GOT3 (cell line): ENCODE measurements at places on chromosomes 7 and 10.

DNA sequence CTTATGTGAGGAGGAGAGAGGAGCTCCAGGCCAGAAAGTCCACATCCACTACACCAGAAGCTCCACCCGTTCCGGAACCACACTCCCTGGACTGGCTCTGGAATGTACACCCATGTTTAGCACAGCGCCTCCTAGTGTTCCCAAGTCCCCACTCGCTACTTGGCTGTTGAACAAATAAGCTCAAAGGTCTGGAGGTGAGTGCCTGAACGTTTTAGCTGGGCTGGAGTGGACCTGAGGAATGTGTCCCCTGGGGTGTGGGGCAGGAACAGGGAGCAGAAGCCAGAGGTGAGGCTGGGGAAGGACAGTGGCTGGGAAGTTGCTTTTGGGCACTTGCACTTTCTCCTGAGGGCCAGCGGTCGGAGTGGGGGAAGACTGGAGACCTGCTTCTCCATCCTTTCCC, 164.1 kb upstream of the CDCA7L start:
- DNase-seq = no peak

- DNase-seq = no peak
Measured at GRCh38 chr10:102781090-102781920, 37.6 kb downstream of the WBP1L start.

- no peak for DNase-seq
Measured at GRCh38 chr7:107816011-107816566, 13.1 kb upstream of the SLC26A3 start.

GRCh38 chr10:124741922-124742412, 2.2 kb downstream of the FAM53B start:
- no peak for DNase-seq

GRCh38 chr10:119807960-119808697, 64.5 kb downstream of the MCMBP start:
- DNase-seq = no peak
